DMS153 (cell line): ENCODE measurements at places on chromosomes 4 and X.
A peak's percentile ranks its signal among the peaks of the same experiment; 100 is the strongest.

- no peak for DNase-seq
Measured at GRCh38 chr4:100147684-100148083, 42.6 kb downstream of the DDIT4L start.

DNA sequence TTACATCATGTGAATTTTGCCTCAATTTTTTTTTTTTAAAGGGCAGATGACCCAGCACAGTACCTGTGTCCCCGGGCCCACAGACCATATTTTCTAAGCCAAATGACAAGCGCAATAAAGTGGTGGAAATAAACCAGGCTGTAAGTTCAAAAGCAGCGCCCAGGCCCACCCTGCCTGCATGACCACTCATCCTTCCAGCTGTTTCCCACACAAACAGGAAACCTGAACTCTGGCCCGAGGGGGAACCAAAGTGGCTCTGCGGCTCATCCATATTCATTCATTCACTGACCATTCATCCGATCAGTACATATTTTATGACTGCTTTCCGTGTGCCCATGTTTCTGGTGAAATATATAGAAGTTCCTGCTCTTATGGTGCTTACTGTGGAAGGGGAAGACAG, 33.7 kb upstream of the CRMP1 start:
- no peak for DNase-seq

DNA sequence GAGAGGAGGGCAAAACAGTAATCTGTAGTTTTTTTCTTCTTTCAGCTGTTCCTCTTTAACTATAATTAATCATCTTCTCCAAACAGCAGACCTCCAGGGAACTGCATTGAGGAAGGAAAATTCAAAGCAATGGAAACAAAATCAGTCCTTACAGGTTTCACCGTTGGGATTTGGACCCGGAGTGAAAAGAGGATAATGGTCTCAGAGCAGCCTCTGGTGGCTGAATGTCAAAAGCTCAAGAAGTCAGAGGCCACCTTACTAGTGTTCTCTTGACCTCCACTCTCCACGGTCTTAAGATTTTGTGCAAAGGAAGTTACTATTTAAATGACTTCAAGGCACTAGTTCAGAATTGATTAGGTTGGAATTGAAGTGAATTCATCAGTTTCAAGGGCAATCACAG, 16.0 kb upstream of the MID1 start:
- DNase-seq, result peak; percentile 29

DNA sequence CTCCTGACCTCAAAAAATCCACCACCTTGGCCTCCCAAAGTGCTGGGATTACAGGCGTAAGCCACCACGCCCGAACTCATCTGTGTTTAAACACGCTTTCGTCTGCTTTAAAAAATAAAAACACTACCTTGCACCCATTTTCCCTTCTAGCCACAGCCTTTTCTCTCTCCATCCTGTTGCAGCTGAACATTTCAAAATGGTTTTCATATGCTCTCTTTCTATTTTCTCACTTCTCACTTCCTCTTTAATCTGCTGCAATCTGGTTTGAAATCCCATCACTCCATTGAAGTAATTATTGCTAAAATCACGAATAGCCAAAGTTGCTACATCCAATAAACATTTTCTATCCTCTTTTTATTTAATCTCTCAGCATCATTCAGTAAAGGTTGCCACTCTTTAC, 70.0 kb downstream of the DCHS2 start:
- no peak for DNase-seq

- no peak for DNase-seq
Measured at GRCh38 chrX:112627206-112627605, 52.5 kb downstream of the LHFPL1 start.

- peak; percentile 4 for DNase-seq
Measured at GRCh38 chr4:145545538-145546174, 64.0 kb downstream of the SMAD1 start.

GRCh38 chrX:37825215-37825842, 22.0 kb downstream of the DYNLT3 start:
- DNase-seq, result no peak

GRCh38 chr4:18100657-18101056, 79.1 kb upstream of the LCORL start:
- DNase-seq, result no peak

GRCh38 chr4:133154725-133155124, 5.6 kb downstream of the PCDH10 start:
- no peak for DNase-seq

DNA sequence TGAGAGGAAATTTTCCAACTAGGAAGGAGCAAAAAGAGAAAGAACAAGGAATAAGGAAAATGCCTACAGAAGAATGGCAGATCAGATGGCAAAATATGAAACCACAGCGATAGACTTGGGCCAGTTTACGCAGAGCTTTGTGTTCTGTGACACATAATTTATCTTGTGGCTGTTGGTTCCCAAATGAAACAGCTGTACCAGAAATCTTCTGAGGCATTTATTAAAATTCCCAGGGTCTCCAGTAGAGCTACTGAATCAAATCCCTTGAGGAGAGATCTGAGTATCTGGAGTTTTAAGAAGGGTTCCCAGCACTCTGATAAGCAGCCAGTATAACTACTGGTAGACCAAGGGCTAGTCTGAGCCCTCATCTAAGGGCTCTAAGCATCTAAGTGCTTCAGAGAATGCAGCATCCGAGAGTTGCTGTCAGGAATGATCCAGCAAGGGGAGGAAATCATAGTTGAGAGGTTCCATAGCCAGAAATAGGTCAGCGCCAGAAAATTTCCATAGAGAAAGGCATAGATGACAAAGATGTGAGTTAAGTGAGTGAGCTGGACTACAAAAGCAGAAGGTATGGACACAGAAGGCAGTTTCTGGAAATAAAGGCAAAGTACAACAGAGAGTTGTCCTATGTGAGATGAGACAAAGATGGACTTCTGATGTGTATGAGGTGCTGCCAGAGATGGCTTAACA, 46.3 kb upstream of the FAM241A start:
- no peak for DNase-seq

- no peak for DNase-seq
Measured at GRCh38 chrX:45602151-45602550, 401.5 kb upstream of the DIPK2B start.

DNA sequence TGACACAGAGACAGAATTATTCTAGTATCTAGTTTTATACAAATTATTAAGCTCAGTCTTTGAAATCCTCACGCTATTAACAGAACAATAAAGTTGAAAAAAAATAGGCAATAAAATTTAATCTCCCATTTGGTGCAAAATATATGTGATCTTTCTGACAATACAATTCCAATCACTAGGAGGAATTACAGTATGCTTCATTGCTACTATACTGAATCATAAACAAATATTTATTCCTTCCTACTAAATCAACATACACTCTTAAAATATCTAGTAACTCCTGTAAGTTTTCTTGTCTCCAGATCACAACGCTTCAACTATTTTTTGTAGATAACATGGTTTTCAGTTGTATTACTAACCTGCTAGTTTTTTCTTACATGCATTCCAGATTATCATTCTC, 45.7 kb downstream of the KLHL8 start:
- no peak for DNase-seq

GRCh38 chrX:46400530-46401443, 144.4 kb downstream of the ZNF674 start:
- DNase-seq, result no peak

DNA sequence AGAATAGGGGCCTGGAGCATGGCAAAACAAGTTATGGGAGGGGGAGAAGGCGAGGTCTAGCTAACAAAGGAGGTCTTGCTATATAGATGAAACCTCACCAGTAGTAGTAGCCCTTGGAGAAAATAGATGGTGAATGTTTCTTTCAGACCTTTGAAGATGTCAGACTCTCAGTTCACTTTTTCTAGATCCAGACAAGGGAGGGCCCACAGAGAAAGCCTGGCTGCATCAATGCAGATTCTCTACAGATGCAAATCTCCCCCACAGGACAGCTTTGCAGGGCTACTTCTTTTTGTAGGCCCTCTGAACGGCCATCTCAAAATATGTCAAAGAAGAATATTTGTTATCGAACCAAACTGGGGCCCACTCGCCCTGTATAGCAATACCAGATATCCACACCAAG, 159.7 kb downstream of the ANK2 start:
- no peak for DNase-seq

GRCh38 chr4:139099366-139099982, 77.5 kb downstream of the ELF2 start:
- DNase-seq, result peak; percentile 70

DNA sequence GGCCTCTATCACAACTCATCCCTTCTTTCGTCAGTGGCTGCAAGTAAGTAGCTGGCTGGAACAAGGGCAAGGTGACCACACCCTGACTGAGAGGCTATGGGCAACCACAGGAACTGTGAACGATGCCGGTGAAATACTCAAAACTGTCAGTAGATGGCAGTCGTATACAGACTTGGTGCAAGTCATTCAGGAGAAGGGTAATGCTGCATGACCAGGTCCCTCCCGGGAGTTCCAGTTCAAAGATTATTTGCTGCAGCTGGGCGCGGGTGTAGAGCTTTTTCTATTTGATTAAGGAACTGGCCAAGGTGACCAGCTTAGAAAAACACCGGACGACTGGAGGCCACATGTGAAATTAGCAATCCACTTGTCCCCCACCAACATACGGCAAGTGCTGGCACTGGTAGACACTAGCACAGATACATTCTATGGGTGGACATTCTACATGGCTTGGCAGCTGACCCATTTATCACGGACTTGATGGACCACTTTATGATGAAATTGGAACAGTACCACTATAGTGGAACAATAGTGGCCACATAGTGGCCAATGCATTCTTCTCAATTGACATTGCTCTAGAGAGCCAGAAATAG, 726.6 kb downstream of the TRAM1L1 start:
- peak; percentile 70 for DNase-seq

DNA sequence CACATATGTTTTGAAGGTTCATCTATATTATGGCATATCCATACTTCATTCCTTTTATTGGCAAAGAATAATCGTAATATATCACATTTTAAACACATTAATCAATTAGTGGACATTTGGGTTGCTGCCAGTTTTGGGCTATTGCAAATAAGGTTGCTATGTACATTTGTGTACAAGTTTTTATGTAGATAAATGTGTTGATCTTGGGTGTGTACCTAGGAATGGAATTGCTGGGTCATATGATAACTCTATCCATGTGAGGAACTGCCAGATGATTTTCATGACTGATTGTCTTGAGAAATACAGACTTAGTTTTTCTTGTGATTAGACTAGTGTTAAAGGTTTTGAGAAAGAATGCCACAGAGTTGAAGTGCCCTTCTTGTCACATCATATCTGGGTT, 99.2 kb upstream of the RAB40AL start:
- DNase-seq, result no peak

DNA sequence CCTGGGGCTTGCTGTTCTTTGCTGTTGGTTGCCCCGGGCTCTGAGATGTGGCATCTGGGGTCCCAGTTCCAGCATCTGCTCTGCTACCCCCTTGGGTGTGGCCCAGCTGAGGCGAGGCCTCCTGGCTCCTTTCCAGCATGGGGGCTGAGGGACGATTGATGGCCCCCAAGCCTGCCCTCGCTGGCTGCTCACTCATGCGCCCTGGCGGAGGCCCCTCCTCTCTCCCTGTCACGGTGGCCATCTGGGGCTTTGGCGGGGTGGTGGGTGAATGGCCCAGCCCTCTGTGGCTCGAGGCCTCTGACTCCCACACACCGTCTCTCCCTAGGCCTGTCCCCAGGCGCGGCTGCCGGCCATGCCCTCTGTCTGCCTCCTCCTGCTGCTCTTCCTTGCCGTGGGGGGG, 1.8 kb downstream of the PLXNA3 start:
- no peak for DNase-seq

GRCh38 chr4:38600575-38600974, 63.4 kb upstream of the KLF3 start:
- no peak for DNase-seq

DNA sequence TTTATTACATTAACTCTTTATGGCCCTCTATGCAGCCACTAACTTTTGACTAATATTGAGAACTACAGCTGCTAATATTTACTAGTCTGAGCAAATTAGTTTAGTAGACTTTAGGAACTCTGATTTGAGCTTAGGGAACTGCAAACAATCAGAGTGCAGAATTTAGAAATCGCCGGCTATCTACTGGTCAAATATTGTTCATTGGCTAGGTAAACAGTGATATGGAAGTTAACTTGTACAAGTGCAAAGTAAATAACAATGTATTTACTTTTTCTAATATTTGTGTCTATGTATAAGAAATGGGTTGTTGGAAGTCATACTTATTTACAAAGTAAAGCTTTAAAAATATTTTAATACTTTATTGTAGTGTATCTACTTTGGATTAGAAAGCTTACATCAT, 279.6 kb downstream of the CFAP299 start:
- no peak for DNase-seq

DNA sequence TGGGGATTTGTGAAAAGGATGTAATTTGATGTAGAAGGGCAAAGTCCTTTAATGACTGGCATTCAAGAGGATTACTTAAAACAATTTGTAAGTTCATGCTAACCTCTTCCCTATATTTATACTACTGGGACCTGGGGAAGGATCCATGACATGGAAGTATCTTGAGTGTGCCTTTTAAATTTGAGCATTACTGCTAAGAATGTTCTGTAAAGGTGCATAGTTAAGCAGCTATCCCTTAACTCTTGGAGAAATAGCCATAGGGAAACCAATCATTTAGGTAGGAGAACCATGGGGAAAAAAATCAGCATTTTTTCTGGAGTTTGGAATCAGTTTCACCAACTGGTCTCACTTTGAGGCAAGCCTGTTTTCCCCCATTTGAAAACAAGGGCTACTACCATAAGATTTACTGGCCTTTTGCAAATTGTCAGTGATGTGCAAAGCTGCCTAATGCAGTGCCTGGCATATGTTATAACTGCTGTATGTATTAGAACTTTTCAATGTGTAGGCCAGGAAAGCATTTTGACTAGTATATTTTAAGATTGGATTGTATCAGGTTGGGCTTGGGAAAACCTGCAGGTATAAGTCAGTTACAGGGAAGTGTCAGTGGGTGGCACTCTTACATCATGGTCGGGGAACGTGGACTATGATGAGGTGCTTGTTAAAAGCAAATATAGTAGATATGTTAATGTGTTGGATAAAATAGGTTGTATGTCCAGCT, 72.1 kb downstream of the PRSS12 start:
- peak; percentile 67 for DNase-seq

DNA sequence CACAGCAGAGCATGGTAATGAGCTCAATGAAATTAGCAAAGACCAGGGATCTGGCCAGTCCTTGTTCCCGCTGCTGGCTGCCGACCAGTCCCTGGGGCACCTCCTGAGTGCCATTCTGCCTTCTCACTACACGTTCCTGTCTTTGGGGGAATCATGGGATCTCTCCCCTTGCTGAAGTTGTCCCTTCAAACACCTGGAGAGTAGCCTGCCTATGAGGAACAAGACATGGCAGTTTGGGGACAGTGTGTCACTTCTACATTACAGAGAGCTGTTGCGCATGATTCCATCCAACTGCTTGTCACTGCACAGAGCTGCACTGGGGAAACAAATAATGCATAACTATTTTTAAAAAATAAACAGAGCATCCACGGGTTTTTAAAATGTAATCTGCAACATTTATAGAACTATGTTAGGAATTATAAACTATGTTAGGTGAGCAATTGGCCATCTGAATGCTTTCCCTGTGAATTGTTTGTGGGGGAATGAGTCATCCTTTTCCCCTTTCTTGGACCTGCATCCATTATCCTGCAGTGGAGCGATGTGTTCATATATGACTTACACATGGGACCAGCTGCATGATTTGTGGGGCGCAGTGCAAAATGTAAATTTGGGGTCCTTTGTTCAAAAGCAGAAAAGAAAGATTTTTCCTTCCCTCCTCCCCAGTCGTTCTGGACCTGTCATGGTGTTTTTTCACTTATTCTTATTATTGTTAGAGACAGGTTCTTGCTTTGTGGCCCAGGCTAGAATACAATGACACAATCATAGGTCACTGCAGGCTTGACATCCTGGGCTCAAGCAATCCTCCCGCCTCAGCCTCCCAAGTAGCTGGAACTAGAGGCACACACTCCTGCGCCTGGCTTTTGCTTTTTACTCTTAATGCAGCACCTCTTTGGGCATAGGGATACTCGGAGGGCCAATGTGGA, 115.0 kb upstream of the TBL1X start:
- DNase-seq, result no peak
